Naive thymus-derived CD4-positive, alpha-beta T cell (primary cell): ENCODE measurements at places on chromosomes 3 and 15. TPM values are rescaled to one million over a fixed set of nuclear protein-coding genes. Genes with fewer than 3 reads are reported as not detected.

UBE2Q2 gene
- 28.6 and 29.9 TPM in 2 replicates for total RNA-seq

AHSG gene
- total RNA-seq, result not detected

ZIC4 gene
- total RNA-seq, result not detected in 2 replicates

GOLGA6D gene
- total RNA-seq, result 0.27 TPM

PLA2G4B gene
- total RNA-seq, result 33.9 TPM

SACM1L gene
- 83.0 TPM for total RNA-seq

XIRP1 gene
- total RNA-seq, result not detected

SLC6A20 gene
- total RNA-seq, result not detected

NXPE3 gene
- 39.3 TPM for total RNA-seq

RNF7 gene
- total RNA-seq, result 57.3 TPM

C3orf85 gene
- total RNA-seq, result not detected in 2 replicates

STAB1 gene
- total RNA-seq, result 26.1 TPM

MINAR1 gene
- total RNA-seq, result 0.34 TPM

CALML4 gene
- 3.9 TPM for total RNA-seq

BNC1 gene
- not detected for total RNA-seq
